Activated T-cell treated with anti-CD3 and anti-CD28 coated beads for 48 hours (primary cell): ENCODE measurements at places on chromosomes 16 and 17.

- DNase-seq: no peak
Measured at GRCh38 chr17:67992548-67993152, 3.6 kb downstream of the C17orf58 start.

DNA sequence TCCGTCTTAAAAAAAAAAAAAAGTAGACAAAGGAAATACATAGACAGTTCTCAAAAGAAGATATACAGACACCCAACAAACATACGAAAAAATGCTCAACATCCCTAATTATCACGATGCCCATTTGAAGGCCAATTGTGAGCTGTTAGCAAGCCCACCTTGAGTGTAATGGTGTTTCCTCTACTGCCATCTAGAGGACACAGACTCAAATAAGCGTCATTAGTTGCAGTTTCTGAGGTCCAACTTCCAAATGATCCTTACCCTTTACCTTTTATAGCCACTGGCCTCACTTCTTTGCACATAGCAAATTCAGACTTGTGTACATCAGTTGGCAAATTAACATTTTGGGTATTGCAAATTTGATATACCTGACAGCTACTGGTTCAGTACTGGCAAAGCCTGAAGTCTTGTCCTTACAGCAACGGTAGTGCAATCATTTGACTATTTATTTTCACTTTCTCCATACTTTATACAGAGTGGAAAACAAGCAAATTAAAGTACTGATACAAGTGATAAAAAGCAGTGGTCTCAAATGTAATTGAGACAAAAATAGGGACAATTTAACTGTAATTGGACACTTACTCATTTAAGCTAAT is 536.3 kb upstream of the EEF2KMT start:
- no peak for DNase-seq

DNA sequence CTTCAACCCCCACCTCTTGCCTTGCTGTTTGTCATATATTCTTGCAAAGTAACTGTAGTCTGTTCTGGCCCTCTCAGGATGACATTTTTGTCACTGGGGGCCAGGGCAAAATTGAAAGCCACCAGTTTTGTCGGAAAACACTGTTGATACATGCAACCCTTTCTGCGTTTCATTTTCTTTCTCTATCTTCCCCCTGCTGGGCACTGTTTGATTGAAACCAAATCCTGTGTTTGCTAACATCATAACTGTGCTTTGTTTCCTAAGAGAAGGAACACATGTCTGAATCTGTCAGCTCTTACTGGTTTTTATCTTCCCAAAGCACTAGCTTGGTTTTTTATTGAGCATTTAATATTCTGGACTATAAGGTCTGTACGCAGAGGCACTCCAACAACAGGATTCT is 11.7 kb upstream of the CPPED1 start:
- DNase-seq: no peak

GRCh38 chr17:41464682-41465081 is 2.5 kb downstream of the KRT32 start:
- DNase-seq: no peak

- DNase-seq: peak; percentile 48
Measured at GRCh38 chr17:35731239-35731916, at the start of gene RASL10B. Gene RASL10B (plus strand): TSS chr17:35731639. CDS start chr17:35735185, 3,546 bp downstream.

DNA sequence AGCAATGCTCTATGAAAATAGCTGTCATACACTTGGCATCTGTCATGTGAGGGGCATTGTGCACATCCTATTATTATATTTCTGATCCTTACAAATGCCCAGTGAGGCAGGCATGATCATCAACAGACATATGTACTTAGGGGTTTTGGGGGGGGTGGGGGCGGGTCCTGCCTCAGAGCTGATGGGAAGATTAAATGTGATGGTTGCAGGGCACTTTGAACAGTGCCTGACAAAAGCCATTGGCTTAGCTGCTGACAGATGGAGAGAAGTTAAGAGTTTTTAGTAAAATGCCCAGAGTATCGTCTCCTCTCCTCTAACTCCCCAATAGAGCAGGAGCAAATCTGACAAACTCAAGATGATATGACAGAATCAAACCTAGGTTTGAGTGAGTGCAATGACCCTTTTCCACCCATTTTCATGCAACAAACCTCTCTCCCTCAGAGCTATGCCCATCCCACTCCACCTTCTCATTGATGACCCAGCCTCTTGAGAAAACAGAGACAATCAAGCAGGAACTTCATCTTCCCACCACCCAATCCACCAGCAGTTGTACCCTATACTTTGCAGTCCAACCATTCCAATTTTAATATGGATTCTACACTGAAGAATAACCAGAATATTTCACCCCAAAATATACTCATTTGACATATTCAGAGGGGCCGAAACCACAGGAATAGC is 4.8 kb downstream of the KLHL11 start:
- DNase-seq: no peak

DNA sequence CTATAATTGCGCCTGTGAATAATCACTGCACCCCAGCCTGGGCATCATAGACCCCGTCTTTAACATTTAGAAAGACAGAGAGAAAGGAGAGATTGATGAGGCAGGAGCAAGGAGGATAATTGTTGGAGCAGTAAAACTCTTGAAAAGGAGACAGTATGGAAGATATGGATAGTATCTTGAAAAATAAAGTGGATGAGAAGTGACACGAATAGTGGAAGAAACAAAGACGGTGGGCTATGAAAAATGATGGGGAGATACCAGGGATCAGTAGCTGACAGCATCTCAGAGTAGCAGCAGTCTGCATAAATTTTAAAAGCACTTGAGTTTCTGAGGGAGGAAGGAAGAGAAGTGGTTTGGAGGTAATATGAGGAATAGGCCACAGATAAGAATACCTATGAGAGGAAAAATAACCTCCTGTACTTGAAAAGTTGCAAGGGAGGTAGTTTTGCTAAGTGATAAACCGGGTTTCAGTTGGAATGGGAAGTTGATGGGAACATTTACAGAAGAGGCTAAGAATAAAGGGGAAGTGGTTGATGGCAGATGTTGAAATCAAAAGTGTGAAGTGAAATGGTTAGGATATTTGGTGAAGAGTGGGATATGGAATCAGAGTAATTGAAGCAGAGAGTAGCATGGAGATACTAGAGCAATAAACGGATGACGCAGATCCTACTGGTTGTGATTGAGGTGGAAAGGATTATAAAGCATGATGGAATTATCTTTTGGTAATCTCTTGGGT is 1.8 kb upstream of the PPM1D start:
- no peak for DNase-seq

- DNase-seq: peak; percentile 21
Measured at GRCh38 chr17:55845385-55845784, 94.5 kb downstream of the PCTP start.

GRCh38 chr16:87830673-87831420 is 38.5 kb downstream of the SLC7A5 start:
- no peak for DNase-seq

DNA sequence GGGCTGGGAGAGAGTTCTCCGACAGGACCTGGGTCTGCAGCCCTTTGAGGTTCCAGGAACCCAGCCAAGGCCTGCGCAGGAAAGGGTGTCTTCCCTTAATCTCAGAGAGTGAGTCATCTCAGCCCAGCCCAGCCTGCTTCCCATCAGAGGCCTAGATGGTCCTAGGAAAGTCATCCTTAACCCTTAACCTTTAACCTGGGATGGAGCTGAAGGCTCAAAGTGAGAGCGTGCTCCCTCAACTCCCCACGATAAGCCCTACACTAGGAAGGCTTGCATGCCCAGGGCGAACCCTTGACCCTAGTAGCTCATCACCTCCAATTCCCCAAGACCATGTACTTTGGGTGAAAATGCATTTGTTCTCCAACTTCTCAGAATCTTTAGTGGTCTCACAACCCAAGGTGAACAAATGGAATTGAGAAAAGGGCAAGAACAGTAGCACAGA is 4.8 kb upstream of the ATXN7L3 start:
- DNase-seq: no peak

- DNase-seq: no peak
Measured at GRCh38 chr16:88406096-88407041, 23.6 kb downstream of the ZNF469 start.

GRCh38 chr17:45794840-45795239 is 10.7 kb downstream of the CRHR1 start:
- DNase-seq: no peak

GRCh38 chr17:72376526-72377345 is 255.9 kb downstream of the SOX9 start:
- DNase-seq: no peak

- DNase-seq: no peak
Measured at GRCh38 chr17:360092-360750, 7.6 kb upstream of the RPH3AL start.

GRCh38 chr17:50113624-50114320 is 16.2 kb downstream of the SAMD14 start:
- DNase-seq: no peak

GRCh38 chr17:8905331-8905730 is 37.9 kb upstream of the PIK3R6 start:
- DNase-seq: no peak

GRCh38 chr17:34259146-34259545 is 4.1 kb downstream of the CCL2 start:
- no peak for DNase-seq

DNA sequence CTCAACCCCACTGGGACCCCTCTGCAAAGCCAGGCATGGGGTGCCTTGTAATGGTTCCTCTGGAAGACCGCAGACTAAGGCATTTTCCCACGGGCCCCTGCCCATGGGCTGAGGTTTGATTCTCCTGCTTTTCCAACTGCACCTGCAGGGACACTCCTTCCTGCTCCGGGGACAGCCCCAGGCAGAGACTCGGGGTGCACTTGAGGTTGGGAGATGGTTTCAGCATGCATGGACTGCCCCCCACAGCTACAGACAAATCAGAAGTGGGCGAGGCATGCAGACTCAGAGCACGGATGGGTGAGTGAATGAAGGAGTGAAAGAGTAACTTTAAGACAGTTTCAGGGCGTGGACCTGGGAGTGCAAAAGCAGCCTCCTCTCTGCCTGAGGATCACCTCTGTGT is 87.9 kb upstream of the RPL38 start:
- DNase-seq: no peak

DNA sequence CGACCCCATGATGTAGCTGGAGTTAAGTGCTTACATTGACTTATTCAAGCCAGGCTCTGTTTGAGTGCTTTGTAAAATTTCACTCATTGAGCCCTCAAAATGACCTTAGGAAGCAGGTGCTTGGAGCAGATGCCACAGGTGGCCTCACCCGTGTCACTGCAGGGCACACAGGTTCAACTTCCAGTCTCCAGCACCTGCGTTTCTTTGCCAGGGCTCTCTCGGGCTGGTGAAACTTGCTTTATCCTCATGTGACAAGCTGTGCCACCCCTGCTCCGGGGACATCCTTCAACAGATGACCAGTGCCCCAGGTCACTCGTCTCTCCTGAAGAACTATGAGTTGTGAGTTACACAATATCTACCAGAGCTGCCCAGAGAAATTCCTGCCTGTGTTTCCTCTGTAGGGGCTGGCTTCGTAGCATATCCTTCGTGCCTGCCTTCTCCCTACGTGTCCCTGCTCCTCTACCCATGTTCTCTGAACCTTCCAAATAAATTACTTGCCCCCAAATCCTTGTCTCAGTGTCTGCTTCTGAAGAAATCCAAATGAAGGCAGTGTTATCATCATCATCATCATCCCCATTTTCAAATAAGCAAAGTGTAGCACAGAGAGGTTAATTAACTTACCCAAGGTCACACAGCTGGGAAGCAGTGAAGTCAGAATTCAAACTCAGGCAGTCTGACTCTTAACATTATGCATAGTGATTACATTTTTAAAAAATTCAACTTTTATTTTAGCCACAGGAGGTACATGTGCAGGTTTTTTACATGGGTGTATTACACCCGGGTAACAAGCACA is 352.5 kb downstream of the NPIPA8 start:
- no peak for DNase-seq

DNA sequence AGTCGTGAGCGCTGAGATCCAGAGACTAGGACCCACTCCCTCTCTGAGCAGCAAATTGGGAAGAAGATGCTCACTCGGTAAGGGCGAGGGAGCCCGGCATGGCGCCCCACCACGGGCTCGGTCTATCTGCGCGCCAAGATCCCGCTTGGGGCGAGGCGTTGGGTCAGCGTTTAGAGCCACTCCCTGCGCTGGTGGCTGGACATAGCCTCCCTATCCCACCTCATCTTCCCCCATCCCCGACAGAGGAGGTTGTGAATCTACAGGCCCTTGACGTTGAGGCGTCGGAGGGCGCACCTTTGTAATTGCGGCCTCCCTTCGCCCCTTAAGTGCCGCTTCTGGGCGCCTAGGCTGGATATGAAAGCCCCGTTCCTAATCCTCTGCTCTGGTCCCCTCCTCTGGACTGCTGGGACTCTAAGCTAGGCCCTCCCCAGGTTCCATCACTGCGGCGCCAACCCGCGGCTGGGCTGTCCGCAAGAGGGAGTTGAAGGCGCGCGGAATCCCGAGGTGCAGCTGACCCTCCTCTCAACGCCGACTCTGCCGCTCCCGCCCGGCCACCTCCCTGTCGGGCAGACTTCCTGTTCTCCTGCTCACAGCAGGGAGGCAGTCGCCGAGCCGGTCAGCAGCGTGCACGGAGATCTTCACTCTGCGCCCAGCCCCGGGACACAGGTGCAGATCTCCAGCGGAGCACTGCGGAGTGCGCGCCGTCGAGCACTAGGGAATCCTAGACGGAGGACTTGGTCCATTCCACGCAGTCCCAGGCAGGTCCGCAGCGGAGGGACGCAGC is 16.1 kb upstream of the HOXB9 start:
- no peak for DNase-seq

DNA sequence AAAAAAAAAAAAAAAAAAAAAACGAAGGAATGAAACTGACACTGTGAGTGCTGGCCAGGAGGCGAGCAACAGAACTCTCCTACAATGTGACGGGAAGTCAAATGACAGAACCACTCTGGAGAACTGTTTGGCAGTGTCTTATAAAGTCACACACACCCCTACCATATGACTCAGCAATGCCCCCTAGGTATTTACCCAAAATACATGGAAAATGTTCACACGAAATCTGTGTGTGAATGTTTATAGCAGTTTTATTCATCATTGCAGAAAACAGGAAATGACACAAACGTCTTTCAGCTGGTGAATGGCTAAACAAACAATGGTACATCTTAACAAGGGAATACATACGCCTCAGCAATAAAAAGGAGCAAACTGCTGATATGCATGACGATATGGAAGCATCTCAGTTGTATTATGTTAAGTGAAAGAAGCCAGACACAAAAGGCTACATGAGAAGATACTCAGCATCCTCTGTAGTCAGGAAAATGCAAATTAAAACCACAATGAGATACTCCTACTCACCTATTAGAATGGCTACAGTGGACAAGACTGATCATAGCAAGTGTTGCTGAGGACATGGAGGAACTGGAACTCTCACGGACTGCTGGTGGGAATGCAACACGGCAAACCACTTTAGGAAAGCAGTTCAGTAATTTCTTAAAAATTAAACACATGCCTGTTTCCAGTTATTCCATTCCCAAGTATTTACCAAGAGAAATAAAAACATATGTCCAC is 74.7 kb downstream of the TBC1D16 start:
- no peak for DNase-seq
